CD4-positive, alpha-beta memory T cell (primary cell): ENCODE measurements at places on chromosomes 11 and 22. TPM values are rescaled to one million over a fixed set of nuclear protein-coding genes. Genes with fewer than 3 reads are reported as not detected.

Gene B4GALNT4
- total RNA-seq: 2.4 TPM

Gene LYVE1
- not detected for total RNA-seq

Gene C11orf16
- not detected for total RNA-seq

Gene RIMBP3B
- total RNA-seq: 4.0 TPM

Gene NECTIN1
- total RNA-seq: 3.5 TPM

Gene P2RY6
- 0.61 TPM for total RNA-seq

Gene SYT9
- total RNA-seq: not detected

Gene CDC42EP1
- not detected for total RNA-seq

- no peak for DNase-seq
Observed at GRCh38 chr11:116787436-116787785, 412 bp downstream of the ZPR1 start.

- no peak for DNase-seq
Observed at GRCh38 chr11:119126675-119127268, 5.4 kb downstream of the HINFP start.

DNA sequence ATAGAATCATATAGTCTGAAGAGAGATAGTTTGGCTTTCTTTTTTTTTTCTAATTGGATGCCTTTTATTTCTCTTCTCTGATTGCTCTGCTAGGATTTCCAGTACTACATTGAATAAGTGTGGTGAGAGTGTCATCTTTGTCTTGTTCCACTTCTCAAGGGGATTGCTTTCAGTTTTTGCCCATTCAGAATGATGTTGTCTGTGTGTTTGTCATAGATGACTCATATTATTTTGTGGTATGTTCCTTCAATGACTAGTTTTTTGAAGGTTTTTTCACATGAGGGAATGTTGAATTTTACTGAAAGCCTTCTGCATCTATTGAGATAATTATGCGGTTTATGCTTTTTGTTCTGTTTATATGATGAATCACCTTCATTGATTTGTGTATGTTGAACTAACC, 10.4 kb upstream of the OR4P4 start:
- no peak for DNase-seq

GRCh38 chr11:75076671-75077070, 20.0 kb downstream of the OR2AT4 start:
- no peak for DNase-seq

DNA sequence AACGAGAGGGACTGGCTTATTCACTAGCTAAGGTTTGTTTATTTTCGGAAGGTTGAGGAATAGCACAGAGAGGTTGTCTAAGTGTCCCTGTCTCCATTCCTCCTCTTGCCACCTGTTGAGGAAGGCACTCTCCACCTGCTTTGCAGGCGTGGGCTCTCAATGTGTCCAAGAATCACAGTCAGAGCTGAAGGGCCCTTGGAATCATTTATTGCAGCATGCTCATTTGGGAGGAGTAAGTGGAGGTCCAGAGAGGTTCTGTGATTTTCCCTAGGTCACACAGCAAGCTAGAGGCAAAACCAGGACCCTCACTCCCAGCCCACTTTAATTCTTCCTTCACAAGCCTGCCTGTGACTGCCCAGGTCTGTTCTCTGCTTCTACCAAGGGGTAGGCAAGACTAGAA, 21.3 kb downstream of the ZBTB16 start:
- DNase-seq: no peak

- no peak for DNase-seq
Observed at GRCh38 chr11:85279267-85279666, 347.9 kb downstream of the DLG2 start.

GRCh38 chr11:75342966-75343870, 8.2 kb downstream of the ARRB1 start:
- DNase-seq: no peak

DNA sequence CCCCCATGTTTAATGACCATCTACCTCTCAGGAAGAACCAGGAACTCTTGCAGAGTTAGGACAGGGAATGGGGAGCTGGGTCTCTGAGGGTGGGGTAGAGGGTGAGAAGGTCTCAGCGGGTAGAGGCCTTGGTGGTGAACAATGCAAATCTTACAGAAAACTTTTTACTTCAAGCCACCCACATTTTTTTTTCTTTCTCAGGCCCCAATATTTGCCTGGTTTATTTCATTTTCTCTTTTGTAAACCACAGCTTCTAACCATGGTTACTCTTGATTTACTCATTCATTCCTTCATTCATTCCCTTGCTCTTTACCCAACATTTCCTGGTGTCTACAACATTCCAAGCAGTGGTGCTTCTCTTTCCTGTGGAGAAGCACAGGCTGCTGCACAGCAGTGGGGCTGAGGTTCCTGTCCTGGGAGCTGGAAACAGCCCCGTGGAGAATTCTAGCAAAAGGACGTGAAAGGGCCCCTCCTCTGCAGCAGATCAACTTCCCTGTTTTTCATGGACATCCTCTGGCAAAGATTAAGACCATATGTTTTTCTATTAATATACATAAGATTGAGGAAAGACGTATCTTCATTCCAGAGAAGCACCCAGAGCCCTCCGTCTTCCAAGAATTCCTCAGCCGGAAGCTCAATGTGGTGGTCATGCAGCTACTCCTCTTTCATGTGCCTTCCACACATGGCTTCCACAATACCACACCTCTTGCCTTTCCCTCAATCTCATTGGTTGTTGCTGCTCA, 224.4 kb upstream of the SESN3 start:
- DNase-seq: no peak

DNA sequence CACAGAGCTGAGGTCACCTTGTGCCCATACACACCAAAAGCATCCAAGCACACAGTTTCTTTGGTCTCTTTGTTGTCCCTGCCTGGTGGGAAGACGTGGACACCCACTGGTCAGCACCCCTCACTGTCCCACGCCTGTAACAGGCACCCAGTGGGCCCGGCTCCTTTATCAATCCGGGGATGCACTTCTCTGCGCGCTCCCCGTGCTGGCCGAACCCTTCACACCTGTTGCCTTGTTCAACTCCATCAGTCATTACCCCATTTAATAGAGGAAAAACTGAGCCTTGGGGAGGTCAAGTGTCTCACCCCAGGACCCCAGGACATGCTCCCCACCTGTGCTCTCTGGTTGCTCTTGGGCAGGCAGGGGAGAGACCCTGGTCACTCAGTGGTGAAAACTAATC, 49.7 kb upstream of the FGF3 start:
- DNase-seq: no peak

DNA sequence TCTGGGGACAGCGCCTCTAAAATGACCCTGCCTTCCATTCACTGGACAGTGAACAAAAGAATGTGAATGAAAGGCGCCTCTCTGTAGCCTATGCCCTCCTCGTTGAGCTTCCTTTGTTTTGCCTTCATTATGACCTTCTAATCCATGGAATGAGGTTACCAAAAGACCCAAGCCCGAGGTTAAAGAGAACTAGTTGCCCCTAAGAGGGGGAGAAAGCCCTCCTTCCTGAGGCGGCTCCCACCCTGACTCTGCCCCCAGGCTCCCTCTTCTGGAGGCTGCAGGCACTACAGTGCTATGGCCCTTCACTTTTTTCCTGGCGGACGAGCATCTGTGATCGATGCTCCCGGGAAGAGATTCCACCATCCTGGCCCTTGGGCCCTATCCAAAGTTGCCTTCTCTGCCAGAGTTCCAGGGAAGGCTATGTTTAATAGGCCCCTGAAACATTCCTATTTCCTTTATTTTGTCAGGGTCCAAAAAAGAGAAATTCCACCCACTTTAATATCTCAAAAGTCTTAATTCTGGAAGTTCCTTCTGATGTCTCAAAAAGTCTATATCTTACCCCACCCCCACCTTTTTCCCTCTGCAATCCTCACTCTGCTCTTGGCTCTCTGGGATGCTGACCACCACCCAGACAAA, 147.3 kb downstream of the FEZ1 start:
- DNase-seq: no peak

DNA sequence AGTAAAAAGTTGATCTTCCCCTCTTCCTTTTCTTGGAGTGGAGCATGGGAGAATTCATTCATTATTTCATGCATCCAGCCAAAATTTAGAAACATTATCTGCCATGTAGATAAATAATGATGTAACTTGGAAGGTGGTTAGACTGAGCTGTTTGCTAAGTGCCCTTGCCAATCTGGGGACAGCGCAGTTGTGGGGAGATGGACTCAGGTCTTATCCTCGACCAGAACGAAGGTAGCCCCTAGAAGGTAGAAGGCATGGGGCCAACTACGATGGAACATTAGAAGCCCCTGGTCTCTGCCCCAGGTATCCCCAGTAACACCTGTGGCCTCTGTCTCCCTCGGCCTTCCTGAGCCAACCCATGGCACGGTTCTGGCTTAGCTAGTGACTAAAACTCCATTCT, 53.0 kb upstream of the TIMP3 start:
- no peak for DNase-seq

DNA sequence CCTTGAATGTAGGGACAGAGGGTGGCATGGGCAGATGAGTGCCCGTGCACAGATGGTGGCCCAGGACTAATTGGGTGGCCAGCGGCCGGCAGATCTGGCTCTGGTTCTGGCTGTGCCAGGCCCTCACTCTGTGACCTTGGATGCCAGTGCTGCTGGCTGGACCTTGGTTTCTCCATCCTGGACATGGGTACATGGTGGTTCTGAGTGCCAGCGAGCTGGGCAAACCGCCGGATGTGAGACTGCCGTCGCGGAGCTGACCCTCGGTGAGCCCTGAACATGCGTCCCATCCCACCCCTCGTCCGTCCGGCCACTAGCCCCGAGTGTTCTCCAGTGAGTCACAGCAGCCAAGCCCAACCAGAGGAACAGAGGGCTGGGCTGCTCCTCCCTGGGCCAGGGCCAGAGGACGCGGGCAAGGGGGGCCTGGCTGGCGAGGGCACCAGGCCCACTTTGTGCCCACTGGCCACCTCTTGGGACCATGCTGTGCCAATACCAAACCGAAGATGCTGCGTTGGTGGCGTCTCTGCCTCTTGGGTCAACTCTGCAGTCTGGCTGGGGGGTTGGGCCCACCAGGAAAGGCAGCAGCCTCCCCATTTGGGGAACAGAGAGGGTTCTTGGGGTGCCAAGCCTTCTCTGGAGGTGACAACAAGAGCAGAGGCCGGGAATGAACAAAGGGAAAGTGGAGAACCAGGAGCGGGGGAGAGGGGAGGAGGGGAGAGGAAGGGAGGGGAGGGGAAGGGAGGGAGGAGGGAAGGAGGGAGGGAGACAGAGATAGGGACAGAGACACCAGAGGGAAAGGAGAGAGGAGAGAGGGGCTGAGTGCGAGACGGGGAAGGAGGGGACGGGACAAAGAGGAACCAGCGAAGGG, 10.7 kb downstream of the LSP1 start:
- no peak for DNase-seq

DNA sequence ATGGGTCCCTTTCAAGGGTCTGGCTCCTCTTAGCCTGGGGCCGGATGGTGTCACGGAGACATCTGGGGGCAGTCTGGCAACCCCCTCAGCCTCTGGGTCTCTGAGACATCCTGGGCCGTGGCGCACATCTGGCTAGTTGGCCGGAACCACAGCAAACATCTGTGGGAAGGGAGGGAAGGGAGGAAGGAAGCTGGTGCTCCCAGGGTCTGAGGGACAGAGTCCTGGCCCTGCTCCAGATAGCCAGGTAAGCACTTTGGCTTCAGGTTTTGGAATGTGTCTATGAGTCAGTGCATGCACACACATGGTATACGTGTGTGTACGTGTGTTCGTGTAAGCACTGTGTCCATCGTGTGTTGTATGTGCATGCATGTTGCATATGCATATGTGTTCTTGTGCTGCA, 225.1 kb downstream of the MN1 start:
- DNase-seq: no peak

DNA sequence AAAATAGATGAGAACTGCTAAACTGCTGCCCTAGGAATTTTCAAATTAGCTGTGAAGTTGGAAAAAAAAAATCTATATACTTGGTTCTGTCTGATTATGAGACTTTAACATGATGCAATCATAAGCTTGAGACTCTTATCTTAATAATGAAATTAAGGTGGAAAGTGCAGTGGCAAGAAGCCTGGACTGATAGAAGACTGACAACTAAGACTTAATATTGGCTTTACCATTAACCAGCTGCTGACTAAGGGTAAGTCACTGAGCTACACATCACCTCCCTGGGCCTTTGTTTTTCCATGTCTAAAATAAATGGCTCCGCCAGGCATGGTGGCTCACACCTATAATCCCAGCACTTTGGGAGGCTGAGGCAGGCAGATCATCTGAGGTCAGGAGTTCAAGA, 56.9 kb downstream of the SLC35F2 start:
- no peak for DNase-seq

DNA sequence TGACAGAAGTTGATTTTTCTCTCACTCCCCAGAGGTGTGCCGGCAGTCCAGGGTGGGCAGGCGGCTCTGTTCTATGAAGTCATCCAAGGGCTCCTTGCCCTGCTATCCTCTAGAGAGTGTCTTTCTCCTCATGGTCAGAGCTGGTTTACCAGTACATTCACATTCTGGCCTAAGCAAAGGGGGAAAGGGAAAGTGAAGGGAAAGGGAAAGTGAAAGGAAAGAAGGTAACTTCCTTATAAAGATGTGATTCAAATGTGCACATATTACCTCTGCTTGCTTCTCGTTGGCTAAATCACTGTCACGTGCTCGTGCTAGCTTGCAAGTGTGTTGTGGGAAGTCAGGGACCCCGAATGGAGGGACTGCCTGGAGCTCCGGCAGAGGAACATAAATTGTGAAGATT, 2.9 kb upstream of the HTATIP2 start:
- peak; percentile 41 for DNase-seq

DNA sequence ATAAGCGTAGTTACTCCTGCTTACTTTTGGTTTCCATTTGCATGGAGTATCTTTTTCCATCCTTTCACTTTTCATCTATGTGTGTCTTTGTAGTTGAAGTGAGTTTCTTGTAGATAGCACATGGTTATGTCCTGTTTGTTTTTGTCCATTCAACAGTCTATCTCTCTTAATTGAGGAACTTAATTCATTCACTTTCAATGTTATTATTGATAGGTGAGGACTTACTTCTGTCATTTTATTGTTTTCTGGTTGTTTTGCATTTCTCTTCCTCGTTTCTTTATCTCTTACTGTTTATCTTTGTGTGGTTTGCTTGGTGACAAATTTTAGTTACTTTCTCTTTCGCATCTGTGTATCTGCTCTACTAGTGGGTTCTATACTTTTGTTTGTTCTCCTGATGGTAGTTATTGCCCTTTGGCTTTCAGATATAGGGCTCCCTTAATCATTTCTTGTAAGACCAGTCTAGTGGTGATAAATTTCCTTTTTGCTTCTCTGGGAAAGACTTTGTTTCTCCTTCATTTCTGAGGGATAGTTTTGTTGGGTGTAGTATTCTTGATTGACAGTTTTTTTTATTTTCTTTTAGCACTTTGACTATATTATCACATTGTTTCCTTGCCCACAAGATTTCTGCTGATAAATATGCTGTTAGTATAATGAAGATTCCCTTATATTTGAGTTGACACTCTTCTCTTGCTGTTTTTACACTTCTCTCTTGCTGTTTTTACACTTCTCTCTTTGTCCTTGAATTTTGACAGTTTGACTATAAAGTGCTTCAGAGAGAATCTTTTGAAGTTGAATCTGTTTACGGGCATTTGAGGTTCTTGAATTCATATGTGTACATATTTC, 9.0 kb upstream of the RAG1 start:
- DNase-seq: peak; percentile 52

- no peak for DNase-seq
Observed at GRCh38 chr11:93843906-93844305, 6.5 kb downstream of the VSTM5 start.

DNA sequence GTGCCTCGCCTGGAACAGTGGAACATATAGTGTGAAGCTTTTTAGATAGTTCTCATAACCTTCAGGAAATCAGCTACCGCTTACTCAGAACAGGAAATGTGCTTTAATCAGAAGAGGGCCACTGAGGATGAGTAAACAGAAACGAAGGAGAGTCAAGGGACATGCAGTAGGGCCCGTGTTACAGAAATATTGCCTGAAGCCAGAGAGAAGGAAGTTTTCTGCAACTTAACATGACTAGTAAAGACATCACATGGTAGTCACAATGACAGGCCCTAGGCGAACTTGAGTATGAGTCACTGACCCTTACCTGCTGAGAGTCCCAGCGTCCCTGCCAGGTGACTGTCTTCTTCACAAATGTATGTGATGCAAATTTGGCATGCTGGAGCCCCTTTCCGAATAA, 39.4 kb downstream of the CARD18 start:
- DNase-seq: peak; percentile 34
